ENCODE measurements at places on chromosomes 7 and 10.

DNA sequence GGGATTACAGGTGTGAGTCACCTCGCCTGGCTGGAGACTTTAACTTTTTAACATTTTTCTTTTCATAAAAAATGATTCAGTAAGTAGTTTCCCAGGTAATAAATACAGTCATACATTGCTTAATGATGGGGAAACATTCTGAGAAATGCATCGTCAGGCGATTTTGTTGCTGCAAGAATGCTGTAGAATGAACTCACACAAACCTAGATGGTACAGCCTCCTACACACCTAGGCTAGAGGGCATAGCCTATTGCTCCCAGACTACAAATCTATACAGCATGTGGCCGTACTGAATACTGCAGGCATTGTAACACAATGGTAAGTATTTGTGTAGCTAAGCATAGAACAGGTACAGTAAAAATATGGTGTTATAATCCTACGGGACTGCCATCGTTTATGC lies 108.5 kb upstream of the SFMBT2 start:
- DNase-seq = no peak

- no peak for DNase-seq
Observed at GRCh38 chr10:53403688-53404087, 631.1 kb upstream of the MBL2 start.

DNA sequence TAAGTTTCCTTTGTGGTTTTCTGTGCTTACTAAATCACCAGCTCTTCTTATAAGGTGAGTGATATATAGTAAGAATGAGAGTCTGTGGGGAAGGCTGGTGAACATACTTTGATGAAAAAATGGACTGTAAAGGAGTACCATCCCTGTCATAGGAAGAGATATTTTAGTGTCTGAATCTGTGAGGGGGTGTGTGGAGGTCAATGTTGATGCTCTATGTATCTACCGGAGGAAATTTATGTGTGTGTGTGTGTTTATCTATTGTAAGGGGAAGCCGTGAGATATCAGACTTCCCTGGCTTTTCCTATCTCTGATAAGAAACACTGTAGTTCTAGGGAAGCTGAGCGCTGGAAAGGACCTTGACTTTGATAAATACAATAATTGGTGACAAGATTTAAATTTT lies 179.0 kb downstream of the PCDH15 start:
- DNase-seq = no peak

- DNase-seq = no peak
Observed at GRCh38 chr7:2613098-2613930, 18.5 kb upstream of the TTYH3 start.

DNA sequence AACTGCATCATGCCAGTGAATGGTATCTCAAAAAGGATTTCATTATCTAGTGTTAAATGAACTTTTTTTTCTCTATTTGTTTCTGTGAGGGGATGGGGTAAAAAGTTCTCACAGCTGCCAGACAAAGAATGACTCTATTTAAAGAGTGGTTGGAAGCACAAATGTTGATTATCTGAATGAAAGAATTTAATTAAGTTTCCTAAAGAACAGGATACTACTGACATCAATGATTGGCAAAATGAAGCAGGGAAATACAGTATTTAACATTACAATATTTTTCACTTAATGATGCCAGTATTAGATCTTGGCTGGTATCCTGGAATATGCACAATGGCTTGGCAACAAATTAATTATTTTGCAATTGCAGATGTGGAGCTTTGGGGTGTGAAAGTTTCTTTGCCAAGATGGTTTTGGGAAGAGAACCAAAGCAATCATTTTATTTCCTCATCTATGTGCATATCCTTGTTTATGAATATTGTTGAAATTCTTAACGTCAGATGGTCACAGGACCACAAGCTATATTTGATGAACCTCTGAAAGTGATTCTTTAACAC lies 336.8 kb downstream of the ARL4A start:
- no peak for DNase-seq

GRCh38 chr7:33143996-33144718 lies 14.8 kb downstream of the BBS9 start:
- no peak for DNase-seq

DNA sequence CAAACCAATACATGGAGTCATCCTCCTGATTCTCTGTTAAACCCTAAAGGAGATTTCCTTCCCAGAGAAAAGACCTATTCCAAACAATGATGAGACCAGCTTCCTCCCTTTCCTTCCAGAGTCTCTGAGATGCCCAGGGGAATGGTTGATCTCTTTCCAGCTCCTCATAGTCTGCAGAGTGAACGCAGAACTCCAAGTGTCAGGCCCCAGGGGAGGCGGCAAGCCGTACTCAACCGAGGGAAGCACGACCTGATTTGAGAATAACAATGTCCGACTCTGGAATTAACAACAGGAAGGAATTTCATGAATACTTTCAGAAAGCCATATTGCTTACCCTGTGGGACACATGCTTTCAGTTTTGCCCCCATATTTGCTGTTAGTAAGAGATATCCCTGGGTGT lies 241.7 kb upstream of the GLI3 start:
- DNase-seq = no peak

DNA sequence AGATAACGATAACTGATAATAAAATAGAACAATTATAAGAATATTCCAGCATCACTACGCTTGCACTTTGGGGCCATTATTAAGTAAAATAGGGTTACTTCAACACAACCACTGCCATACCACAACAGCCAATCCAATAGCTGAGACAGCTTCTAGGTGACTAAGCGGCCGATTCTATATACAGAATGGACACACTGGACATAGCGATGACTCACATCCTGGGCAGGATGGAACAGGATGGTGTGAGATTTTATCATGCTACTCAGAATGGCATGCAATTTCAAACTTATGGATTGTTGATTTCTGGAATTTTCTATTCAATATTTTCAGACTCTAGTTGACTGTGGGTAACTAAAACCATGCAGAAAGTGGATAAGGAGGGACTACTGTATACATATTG lies 920.9 kb downstream of the LRMDA start:
- DNase-seq = no peak

GRCh38 chr7:107291434-107291833 lies 122.6 kb downstream of the HBP1 start:
- no peak for DNase-seq

DNA sequence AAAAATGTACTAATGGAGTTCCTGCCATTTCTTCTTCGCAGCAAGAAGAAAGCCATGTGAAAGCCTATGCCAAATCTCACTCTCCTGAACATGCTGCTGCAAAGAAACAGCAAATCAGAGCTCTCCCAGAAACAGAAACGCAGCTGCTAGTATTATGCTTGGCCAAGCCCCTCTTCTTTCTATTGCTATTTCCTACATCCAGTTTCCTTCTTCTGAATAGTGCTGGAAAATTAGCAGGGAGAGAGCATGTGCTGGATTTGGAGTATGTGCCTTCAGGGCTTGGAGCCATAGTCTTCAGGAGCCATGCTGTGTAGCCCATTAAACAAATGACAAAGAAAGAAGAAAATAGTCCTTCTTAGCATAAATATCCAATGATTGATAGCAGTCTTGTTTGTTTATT lies 852.0 kb upstream of the PHF14 start:
- DNase-seq = no peak

DNA sequence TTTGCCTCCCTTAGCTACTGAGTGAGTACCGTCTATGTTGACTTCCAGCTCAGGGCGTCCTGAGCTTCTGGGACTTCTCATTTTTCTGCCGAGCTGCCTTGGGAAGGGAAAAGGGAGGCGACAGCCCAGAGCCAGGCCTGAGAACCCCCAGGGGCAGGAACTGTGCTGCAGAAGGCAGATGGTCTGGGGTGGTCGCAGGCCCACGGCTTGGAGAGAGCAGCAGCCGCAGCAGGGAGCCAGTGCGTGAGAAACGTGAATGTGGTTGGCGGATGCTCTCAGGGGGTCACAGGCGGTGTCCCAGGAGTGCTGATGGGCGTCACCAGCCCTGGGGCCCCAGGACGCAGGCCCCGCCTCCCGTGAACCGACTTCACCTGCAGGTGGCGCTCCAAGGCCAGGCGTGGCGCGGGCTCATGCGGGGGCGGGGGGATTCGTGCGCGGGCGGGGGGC lies 9.2 kb upstream of the PWWP2B start:
- peak; percentile 24 for DNase-seq

- no peak for DNase-seq
Observed at GRCh38 chr7:54705436-54705835, 53.6 kb downstream of the SEC61G start.

- no peak for DNase-seq
Observed at GRCh38 chr7:35691366-35691765, 3.6 kb downstream of the HERPUD2 start.

DNA sequence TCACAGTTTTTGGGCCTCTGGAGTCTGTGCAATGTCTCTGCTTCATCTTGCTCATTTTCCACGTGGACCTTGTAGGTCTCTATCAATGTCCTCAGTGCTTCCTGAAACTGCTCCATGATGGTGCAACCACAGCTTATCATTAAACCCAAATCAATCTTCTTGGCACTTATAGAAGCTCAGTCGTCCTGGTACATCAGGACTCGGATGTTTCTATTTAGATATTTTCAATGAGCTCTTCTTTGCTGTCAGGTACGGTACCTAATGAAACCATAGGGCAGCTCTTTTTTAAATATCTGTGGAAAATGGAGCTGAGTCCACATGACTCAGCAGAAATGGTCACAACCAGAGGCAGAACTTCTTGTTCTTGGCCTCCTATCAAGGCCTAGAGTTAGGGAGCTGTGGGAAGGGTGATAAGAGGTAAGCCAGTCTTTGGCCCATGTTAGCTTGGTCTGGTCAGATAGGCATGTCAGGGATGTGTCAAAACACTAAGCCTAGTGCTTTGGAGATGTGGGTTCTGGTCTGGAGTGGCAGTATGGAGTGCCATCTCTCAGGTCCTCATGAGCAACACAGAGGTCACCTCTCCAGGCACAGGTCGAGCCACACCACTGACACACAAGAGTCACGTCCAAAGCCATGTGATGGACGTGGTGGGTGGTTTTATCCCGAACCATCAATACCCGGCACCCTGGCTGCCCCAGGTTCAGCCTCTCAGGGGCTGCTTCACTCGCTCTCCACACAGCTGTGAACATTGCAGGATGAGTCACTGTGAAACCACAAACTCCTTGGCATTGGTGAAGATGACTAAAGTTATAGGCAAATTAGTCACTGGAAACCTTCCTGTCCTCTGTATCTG lies 87.0 kb downstream of the TBXAS1 start:
- peak; percentile 92 for DNase-seq

DNA sequence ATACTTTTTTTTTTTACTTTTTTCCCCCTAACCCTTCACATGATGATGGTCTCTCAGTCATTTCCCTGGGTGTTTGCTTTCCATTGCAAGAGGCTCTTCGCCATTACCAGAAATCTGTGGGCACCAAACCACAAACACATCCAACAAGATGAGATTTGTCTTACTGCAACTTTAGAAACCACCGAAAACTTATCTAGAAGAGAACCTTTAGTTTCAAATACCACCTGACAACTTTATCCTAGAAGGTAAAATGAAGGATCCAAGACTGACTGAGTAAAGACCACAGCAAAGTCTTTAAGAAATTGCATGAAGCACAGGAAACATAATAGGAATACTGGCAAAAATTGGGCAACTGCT lies 363.3 kb upstream of the MBL2 start:
- DNase-seq = no peak

DNA sequence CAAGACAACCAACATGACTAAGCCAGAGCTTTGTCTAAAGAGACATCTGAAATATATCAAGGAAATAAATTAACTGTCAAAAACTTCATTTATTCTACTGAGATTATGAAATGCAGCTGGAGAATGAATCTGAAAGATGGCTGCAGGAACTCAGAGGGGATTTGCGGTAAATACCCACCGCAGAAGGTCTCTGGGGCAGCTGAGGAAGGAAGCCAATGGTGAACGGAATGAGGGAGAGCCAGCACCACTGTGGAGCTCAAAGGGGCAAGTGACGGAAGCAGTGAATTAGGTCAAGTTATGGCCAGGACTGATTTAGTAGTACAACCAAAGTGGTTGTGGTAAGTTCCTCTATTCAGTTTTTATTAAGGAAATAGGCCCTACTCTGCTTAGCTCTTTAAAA lies 215.3 kb upstream of the GLI3 start:
- peak; percentile 54 for DNase-seq

- DNase-seq = peak; percentile 2
Observed at GRCh38 chr10:66564287-66564686, 361.5 kb upstream of the LRRTM3 start.

DNA sequence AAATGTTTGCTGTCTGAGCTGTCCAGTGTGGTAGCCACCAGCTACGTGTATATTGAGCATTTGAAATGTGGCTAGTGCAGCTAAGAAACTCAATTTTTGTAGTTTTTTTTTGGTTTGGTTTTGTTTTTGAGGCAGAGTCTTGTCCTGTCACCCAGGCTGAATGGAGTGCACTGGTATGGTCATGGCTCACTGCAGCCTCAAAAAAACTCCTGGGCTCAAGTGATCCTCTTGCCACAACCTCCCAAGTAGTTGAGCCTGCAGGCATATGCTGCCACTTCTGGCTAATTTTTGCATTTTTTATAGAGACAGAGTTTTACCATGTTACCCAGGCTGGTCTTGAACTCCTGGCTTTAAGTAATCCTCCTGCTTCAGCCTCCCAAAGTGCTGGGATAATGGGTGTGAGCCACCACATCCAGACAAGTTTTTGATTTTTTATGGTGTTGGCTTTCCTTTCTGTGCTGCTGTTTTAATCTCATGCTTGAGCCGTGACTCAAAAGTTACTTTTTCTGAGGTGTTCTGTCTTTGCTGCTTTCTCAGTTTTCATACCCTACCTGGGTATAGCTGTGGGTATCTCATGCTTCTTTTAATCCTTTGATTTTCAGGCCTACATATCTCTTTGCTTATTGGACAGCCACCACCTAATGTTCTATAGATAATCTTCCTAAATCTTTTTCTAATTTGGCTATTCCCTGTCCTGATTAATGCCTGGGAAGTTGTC lies 16.0 kb downstream of the WAC start:
- DNase-seq = no peak

- DNase-seq = peak; percentile 70
Observed at GRCh38 chr7:90266808-90267207, 21.8 kb downstream of the CFAP69 start.

DNA sequence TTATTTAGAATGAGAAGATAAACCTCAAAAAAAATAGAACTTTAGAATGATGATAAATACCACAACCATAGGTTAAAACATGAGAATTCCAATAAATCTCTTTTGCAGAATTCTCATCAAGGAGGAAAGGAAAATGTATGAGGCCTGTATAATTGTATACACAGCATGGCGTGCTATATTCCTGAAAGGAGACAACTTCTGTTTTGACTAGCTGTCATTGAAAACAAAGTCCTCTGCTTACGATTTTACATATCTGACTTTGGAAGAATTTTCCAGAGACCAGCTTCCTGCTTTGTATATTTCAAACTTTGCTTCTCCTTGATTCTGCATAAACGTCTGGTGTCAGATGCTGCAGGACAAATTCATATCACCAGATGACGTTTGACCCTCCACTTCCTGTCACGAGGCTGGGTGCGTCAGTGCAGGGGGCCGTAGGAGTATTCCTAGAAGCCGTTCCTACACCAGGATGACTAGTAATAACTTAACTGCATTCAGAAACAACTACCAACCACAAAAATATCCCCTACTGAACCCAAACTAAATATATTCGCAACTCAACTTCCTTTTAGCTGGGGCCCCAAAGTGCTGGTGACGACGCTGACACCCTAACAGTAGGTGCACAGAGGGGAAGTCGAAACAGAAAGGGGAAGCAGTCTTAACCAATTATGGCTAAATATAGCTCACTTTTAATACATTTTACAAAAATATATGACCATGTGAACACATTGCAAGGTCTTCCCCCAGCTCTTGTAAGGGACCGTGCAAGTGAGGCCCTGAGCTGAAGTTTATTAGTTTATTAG lies 178.6 kb upstream of the INHBA start:
- no peak for DNase-seq

Measured in fibroblast of skin of left biceps (primary cell).